CD4-positive, alpha-beta T cell treated with Interleukin-21 for 1 hour (primary cell): ENCODE measurements at places on chromosomes 1 and 21.

DNA sequence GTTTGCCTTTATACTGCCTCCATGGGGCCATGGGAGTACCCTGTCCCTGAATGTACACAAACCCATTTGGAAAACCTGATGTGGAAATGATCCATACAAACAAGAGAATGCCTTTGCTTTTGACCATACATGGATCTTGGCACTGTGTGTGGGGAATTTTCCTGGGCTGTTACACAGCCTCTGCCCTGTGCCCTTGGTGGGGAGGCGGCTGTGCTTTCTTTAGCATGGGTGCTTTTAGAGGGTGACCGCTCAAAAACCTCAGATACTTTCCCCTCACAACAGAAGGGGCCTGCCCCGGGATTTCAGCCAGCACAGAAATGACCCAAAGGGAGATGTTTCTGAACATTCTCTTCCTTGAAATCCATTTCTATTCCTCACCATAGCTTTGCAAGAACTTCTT, 194.8 kb downstream of the LMO4 start:
- no peak for DNase-seq

DNA sequence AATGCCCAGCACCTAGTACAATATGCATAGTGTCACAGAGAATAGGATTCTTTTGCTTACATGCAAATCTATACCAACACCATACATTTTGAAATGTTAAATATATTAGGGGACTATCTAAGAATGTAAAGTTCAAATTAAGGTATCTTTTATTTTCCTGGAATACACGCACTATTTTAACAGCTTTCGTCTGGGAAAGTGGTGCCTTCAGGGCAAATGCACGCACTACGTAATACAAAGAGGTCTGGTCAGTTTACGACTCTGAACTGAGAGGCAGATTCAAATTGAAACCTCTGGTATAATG, 931 bp downstream of the FUBP1 start:
- no peak for DNase-seq

DNA sequence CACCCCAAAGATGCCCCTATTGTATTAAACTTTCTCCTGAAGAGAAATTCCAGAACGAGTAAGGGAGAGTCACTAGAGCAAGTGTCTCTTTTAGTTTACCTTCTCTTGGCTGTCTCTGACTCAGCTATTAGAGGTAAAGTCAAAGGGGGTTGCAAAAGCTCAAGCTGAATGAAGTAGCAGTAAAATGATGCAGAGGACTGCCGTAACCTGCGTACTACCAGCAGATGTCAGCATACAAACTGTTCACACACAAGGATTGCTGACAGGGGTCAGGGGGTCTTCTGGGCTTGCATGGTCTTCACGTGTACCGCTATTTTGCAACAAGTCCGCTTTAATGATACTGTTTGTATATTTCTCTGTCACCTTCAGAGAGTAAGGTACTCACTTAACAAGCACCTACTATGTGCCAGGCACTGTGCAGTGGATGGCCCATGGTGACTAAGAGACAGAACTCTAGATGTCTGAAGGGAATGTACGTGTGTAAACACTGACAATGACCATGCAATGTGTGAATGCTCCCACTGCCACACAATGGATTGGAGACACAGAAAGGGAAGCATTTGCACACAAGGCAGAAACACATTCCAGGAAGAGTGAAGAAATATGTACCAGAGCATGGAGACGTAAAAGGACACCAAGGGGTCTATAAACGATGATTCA, 34.9 kb downstream of the CHML start:
- no peak for DNase-seq

DNA sequence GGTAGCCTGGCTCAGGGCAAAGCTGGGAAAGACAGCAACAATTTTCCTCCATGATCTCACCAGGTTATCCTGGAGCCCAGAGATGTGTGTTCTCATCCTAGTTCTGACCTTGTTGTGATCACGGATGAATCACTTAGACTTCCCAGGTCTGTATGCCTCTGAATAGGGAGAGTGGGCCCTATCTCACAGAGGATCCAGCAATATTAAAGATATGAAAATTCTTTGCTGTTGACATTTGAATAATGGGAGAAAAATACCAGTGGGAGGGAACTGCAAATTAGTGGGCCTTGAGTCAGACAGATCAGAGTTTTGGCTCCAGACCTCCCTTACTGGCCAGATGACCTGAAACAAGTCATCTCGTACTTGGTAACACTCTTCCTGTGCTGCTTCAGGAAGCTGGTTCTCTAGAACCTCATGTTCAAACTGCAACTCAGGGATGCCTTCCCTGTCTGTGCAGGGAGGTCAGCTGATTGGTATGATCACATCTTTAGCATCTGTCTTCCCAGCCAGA, 32.8 kb upstream of the RNF19B start:
- DNase-seq, result no peak

GRCh38 chr1:65412984-65413375, 7.5 kb upstream of the LEPR start:
- no peak for DNase-seq

DNA sequence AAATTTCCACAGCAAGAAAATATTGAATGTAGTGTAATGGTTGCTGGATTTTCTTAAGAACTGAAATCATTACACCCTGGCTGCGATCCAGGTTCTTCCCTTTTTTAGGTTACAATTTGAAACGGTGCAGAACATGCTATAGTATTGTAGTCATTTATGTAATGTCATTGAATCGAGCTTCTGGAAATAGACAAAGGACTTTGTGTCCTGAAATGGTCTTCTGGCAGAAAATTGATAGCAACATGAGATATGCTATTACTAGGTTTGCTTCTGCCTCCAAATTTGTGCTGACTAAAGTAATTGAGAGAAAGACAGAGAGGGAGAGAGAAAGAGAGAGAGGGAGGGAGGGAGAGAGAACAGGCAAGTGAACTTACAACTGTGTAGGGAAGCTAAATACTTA, 146.2 kb upstream of the NFIA start:
- no peak for DNase-seq
